ENCODE measurements at places on chromosomes 11 and 22.
A peak's percentile ranks its signal among the peaks of the same experiment; 100 is the strongest.

GRCh38 chr11:68002938-68003845 lies 705 bp downstream of the UNC93B1 start:
- H3K4me3 ChIP-seq: peak overlapping the region; percentile 85
- H3K27ac ChIP-seq: peak overlapping the region; percentile 82
- DNase-seq: no peak
- no peaks in the 10 kb centered on the region for H3K36me3 ChIP-seq
- no peaks in the 10 kb centered on the region for H3K27me3 ChIP-seq
- peaks cover 24% of the 10 kb centered on the region for H3K4me1 ChIP-seq

GRCh38 chr11:119566319-119566718 lies 143.3 kb upstream of the THY1 start:
- no peaks in the 10 kb centered on the region for H3K27me3 ChIP-seq
- H3K4me3 ChIP-seq: no peak overlapping the region
- no peak for DNase-seq
- H3K36me3 ChIP-seq: no peaks in the 10 kb centered on the region

- H3K27ac ChIP-seq: no peak overlapping the region
- no peaks in the 10 kb centered on the region for H3K27me3 ChIP-seq
- DNase-seq: no peak
- no peaks in the 10 kb centered on the region for H3K4me1 ChIP-seq
- no peaks in the 10 kb centered on the region for H3K36me3 ChIP-seq
These were observed 4.4 kb downstream of the ALX4 start for GRCh38 chr11:44305470-44306051.

DNA sequence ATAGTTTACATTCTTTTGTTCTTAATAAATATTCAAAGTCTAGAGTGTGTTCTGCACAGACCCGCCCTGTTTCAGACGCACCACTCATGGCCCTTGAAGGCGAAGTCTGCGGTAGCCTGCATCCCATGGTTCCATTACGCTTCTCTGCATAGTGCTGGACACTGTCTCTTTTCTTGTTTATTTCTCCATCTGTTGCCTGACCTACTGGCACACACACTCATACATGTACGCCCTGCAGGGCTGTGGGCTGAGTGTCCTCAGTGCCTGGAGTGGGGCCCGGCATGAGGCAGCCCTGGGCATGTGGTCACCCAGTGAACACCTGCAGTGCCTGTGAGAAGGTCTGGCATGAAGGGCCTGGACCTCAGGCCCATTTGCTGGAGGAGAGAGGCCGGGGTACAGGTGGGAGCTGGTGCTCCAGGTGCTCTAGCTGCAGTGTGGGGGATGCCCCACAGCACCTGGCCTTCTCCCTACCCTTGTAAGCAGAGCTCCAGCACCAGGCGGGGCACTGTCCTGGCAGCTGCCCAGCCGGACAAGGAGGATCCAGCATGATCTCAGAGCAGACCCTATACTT lies 404.1 kb downstream of the TBC1D22A start:
- H3K4me1 ChIP-seq: no peaks in the 10 kb centered on the region
- no peak overlapping the region for H3K4me3 ChIP-seq
- no peak for DNase-seq
- no peaks in the 10 kb centered on the region for H3K36me3 ChIP-seq

- no peaks in the 10 kb centered on the region for H3K36me3 ChIP-seq
- H3K27me3 ChIP-seq: no peaks in the 10 kb centered on the region
- H3K4me3 ChIP-seq: no peak overlapping the region
These were observed 43.9 kb downstream of the NFAM1 start for GRCh38 chr22:42388130-42388797.

DNA sequence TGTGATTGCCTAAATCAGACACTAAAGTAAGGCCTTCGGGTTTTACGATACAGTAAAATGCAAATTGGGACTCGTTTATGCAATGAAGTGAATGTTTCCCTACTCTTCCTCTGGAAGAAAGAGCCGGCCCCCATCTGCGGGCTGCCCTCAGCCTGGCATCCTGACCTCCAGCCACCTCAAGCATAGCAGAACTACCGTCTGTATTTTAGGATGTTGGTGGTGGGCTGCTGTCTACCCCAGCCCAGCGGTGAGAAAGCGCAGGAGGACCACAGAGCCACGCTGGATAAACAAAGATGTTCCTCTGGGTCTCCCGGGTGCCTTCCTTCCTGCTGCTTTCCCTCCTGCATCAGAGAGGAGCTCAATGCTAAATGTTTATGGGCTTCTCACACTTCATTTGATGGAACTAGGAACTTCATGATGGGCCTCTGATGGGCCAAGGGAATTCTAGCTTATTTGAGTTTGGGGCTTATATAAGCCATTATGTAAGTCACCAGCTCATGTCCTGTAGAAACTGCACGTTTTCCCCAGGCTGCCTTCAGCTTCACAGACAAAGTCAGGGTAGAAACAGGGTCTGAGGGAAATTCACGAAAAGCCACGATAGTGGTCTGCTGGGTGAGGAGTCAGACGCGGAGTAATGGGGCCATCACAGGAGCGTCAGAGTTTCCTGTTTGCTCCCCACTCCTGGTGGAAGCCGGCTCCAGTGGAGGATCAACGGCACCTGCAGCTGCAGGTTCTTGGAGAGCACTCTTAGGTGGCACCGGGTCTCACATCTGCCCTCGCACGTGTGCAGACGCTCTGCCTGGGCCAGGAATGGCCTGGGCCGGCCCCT lies 287.4 kb downstream of the BRD1 start:
- no peak overlapping the region for H3K27ac ChIP-seq
- no peak overlapping the region for H3K4me3 ChIP-seq
- no peaks in the 10 kb centered on the region for H3K27me3 ChIP-seq
- DNase-seq: no peak
- H3K4me1 ChIP-seq: no peaks in the 10 kb centered on the region

GRCh38 chr22:48239461-48240147 lies 1477.2 kb downstream of the TBC1D22A start:
- no peak overlapping the region for H3K4me3 ChIP-seq
- no peak overlapping the region for H3K27ac ChIP-seq
- H3K4me1 ChIP-seq: no peaks in the 10 kb centered on the region

DNA sequence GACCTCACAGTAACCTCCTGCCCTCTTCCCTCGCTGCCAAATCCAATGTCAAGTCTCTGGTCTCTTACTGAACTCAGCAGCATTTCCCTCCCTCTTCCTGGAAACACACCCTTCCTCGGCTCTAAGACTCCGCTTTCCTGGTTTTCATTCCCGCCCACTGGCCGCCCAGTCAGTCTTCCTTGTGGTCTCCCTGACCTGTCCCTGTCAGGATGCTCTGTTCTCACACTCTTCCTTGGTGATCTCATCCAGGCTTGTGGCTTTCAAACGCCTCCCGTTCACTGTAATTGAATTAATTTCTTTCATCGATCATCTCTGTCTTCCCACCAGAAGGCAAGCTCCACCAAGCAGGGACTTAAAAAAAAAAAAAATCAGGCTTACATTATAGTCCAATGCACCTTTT lies 33.5 kb downstream of the MYO18B start:
- no peaks in the 10 kb centered on the region for H3K4me1 ChIP-seq
- H3K27me3 ChIP-seq: no peaks in the 10 kb centered on the region
- H3K36me3 ChIP-seq: no peaks in the 10 kb centered on the region
- H3K4me3 ChIP-seq: no peak overlapping the region

GRCh38 chr11:22666688-22667439 lies 453 bp downstream of the GAS2 start:
- H3K4me3 ChIP-seq: peak overlapping the region; percentile 48
- no peaks in the 10 kb centered on the region for H3K36me3 ChIP-seq
- DNase-seq: no peak
- no peaks in the 10 kb centered on the region for H3K4me1 ChIP-seq
- H3K27ac ChIP-seq: no peak overlapping the region
- H3K27me3 ChIP-seq: peaks cover 3% of the 10 kb centered on the region
